ENCODE measurements at places on chromosomes 7 and 10.

GRCh38 chr7:130821864-130822263 lies 87.9 kb upstream of the KLF14 start:
- no peak for DNase-seq

DNA sequence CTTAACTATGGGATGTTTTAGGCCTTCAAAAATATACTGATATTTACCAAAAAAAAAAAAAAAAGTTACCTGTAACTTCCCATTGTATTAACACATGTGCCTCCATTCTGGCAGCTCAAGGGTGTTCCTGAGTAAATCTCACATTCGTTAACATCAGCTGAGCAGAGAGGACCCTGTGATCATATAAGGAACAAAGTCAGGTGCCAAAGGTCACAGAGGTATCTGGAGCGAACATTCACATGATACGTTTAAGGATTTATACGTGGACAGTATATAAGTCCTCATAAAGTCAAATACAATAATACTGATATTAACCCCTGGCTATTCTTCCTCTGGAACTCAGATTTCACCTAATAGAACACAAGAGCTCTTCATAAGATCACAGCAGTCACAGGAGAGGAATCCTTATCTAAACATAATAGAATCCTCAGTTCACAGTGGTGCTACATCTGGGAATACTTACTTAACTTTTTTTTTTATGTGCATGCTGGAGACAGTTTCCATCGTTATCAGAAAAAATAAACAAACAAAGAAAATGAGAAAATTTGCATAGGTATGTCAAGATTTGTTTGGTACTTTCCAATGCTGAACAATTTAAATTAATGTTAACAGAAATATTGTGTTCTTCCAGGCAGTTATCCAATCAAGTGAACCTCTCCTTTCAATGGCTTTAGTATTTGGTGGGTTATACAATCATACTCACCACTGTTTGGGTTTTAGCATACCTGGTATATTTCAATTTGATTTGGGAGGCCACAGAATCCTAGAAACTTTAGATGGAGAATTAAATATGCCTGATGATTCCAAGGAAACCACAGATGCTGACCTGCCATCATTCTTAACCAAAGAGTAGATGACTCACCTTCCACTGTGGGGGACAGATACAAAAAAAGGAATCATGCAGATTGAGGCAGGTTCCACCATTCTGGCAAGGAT lies 6.6 kb downstream of the CUBN start:
- DNase-seq: no peak

GRCh38 chr7:101870361-101871062 lies 53.1 kb downstream of the CUX1 start:
- DNase-seq: no peak

DNA sequence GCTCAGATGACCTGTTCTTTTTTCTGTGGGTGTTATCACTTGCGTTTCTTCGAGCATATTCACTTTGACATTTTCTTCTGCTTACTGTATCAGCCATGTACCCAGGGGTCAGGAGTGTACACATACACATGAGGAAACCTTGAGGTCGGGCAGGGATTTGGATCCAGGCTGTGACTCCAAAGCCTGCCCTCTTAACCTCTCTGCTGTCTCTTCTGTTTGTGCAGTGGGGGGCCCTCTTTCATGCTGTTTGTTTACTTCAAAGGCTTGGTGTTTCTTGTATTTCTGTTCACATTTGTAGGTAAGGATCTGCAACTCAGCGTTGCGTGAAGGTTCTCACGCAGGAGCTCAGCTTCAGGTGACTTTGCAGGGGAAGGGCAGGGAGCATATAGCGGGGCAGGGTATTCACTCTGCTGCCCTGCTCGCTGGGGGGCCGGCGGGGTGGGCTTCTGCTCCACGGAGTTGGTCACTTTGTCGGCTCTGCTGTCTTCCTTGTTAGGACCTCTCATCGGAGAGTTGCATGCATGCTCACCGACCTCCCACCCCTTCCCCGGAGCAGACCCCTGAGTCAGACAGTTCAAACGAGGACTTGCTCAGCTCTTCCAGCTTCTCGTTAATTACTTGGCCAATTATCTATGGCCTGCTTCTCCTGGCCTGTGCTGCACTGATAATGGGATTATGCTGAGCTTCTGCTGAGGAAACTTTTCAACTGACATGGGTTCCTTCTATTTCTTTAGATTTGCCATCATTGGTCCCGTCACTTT lies 77.5 kb downstream of the SDK1 start:
- DNase-seq: no peak

DNA sequence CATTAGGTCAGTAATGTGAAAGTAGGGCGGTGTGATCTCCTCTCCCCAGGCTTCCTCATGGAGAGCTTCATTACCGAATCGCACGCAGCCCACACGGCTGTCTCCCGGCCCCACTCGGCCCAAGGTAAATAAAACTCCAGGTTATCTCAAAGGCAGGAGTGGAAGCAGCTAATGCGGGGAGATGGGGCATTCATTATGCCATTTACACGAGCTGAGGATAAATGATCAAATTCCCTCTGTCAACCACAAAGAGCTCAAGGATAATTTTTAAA lies 93.5 kb downstream of the ADARB2 start:
- DNase-seq: no peak

DNA sequence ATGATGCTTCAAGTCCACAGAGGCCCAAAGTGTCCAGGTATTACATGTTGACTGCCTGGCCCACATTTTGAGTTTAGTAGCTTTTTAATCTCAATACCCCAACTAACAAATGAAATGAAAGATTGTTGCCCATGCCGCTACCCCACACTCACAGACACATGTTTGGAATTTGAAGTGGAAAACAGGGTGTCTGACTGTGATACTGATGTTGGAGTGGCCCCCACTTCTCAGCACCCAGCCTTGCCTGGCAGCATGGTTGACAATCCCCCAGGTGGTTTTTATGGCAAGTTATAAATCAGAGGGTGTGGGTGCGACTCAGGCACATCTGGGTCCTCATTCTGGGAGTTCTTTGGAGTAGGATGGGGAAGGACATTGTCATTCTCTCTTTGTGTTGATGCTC lies 314.7 kb upstream of the ZNF32 start:
- DNase-seq: no peak

- DNase-seq: no peak
These were observed 199.8 kb downstream of the JCAD start for GRCh38 chr10:29859521-29860130.

GRCh38 chr10:474946-475345 lies 214.5 kb downstream of the DIP2C start:
- no peak for DNase-seq

- no peak for DNase-seq
These were observed 104.9 kb upstream of the ZNF92 start for GRCh38 chr7:65268782-65269149.

DNA sequence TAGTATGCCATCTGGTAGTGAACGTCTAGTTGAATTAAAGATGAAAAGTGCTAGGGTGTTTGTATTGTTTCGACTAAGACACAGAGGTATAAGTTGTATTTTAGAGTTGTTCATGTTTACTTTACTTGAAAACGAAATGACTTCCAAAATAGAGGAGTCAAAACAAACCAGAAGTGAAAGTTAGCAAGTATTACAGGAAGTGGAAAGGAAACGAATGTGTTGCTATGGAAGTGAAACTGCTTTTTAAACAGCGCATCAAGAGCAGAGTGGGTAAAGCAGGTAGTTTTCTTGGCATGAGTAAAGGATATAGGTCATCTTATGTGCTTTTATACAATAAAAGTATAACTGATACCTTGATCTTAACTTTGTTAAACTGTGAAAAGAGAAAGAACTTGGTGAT lies 20.0 kb upstream of the GALNTL5 start:
- no peak for DNase-seq

- peak; percentile 85 for DNase-seq
These were observed 14.3 kb downstream of the MOSPD3 start for GRCh38 chr7:100626530-100627237.
